ENCODE measurements at places on chromosomes 3 and 15.

DNA sequence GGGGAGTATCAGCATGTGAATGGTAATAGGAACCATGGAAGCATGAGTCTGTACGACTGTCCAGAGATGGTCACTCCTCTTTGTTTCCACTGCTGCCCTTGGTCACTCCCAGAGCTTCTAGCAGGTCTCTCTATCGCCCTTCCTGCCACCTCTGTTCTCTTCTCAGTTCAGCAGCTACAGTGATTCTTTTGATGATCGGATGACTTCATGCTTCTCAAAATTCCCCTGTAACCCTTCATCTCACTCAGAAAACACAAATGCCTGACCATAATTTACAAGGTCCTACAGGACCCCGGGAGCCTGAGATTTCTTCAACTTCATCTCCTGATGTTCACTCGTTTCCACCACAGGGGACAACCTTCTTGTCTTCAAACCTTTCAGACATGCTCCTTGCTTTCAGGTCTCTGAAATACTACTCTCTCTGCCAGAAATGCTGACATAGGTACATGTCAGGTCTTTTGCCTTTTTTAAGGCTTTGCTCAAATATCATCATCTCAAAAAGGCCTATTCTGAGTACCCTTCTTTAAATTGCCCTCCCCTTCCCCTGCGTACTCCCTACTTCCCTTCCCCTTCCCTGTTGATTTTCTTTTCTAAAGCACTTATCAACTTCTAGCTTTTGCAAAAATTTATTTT is 42.1 kb upstream of the BHLHE40 start:
- no peak for DNase-seq

DNA sequence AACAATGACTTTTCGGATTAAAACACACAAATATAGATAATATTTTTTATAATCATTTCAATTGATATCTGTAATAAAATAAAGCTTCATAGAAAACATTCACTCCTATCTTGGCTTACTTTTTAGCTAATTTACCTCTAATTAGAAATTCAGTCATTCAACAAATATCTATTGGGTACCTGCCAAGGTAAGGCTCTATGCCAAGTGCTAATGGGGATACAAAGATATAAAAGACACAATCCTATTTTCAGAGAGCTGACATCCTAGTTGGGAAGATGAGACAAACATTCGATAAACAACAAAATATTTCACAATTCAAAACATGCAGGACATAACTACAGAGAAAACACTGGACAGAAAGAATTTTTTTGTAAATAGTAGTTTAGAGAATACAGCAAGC is 63.3 kb downstream of the ULK4 start:
- no peak for DNase-seq

GRCh38 chr3:159892171-159892795 is 96.4 kb upstream of the IL12A start:
- no peak for DNase-seq

- DNase-seq: no peak
Measured at GRCh38 chr3:143142354-143142753, 22.8 kb downstream of the CHST2 start.

- DNase-seq: no peak
Measured at GRCh38 chr3:53531749-53532148, 37.3 kb downstream of the CACNA1D start.

DNA sequence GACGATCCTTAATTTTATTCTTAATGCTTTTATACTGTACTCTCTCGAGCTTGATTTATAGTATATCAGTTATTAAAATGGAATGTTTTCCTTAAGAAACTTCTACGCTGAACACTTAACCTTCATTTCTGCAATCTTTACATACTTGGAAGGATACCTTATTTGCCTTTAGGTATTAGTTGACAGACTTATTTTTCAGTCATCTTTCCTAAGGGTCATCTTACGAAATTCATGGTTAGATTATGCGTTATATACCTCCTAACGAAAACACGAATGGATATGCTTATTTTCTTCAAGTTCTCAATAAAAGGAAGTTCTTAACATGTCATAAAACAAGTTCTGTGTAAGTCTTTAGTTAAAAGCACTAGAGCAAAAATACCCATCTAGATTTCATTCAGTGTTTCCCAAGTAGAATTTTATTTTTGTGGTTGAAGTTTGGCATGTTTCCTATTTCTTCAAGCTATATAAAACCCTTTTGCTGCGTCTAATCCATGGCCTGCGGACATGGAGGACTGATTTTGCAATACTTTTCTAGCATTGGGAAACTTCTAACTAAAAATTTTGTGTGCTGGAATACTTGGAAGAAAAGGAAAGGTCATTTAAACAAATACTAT is 231.3 kb downstream of the TP63 start:
- DNase-seq: no peak

GRCh38 chr15:72199205-72199515 is 1.6 kb upstream of the GRAMD2A start:
- no peak for DNase-seq

- no peak for DNase-seq
Measured at GRCh38 chr15:89858661-89859458, 34.9 kb downstream of the AP3S2 start.

DNA sequence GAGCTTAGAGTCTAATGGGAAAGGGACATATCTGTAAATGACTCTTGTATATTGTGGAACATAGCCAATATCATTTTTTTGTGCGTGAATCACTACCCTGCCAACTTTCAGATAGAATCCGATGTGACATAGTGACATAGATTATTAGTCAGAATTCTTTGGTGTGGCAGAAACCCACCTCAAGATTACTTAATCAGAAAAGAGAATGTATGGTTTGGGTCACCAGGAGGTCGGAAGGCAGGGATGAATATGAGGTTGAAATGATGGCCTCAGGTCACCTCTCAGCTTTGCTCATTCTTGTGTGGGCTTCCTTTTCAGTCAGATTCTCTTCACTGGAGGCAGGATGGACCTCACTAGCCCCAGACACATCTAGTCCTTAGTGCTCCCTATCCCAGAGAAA is 41.4 kb downstream of the SNAPC5 start:
- DNase-seq: no peak

Measured in ecto neural progenitor cell (in vitro differentiated cells).